ENCODE measurements at places on chromosomes 6 and 20.

- no peak for DNase-seq
Measured at GRCh38 chr6:17853533-17853932, 133.9 kb downstream of the KIF13A start.

DNA sequence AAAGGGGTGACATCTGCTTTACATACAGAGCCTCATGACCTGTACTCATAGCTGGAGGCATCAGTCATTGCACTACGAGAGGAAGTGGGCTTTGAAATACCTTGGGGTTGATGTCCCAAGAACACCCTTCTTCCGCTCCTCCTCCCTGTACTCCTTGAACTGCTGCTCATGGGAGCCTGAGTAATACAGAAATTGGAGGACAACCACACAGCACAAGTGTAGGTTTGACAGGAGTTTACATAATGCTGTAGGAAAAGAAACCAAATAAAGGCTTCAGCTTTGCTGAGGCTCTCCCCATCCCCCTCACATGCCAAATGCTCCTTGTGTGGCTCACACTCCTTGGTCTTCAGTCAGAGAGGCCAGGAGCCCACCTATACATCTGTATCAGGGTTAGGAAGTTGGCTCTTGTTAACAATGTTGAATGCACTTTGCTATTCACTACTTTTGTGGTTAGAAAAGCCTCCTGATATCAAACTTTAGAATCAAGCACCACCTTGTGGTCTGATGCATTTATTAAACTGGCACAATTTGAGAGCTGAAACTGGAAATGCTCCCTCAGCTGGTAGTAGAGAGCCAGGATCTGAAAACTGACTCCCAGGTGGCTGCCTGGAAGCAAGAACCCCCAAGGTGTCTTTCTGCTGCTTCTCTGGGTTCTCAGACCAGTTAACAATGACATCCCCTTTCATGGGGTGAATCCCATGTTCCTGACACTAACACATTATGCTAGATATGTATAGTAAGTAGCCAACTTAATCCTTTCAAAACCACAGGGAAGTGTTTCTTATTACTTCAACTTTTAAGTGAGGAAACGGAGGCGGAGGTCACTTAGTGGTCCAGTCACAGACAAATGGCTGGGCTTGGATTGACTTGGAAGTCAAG is 56.2 kb upstream of the EDN1 start:
- DNase-seq: peak; percentile 86

DNA sequence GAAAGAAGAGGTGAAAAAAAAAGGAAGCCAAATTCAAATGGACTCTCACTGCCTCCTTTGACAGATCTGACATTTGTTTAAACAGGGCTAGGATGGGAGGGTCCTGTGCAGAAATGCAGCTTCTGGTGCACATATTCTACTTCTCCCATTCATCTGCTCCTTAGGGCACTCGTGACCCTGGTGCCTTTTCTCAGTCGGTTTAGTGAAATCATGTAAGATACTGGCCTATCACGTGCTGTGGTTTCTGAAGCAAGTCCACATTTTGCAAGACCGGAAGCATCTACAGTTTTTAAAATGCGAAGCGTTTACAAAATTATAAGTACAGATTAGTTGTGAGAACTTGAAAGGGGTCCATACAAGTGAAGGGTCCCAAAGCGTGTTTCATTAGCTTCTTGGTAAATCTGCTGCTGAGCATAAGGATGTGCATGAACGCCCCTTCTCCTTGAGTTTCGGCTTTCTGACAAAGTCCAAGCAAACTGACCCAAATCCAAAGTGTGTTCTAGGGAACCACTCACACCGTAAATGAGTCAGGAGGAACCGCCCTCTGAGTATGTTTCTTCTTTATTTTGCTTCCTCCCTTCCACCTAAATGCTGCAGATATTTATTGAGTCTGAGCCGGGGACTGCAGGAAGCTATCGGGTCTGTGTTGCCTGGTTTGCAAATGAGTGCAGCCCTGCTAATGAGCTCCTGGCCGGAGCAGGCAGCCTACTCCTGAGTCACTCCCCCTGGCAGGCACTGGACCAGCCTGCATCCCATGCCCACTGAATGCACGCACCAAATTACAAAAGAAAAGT is 323.8 kb upstream of the JARID2 start:
- no peak for DNase-seq

- DNase-seq: no peak
Measured at GRCh38 chr6:170279426-170279825, 11.5 kb downstream of the DLL1 start.

GRCh38 chr6:122609881-122610689 is at the start of gene PKIB:
TSS of gene PKIB (plus strand) at chr6:122610405. CDS start at chr6:122717795, 107,390 bp downstream.
- DNase-seq: peak; percentile 80

DNA sequence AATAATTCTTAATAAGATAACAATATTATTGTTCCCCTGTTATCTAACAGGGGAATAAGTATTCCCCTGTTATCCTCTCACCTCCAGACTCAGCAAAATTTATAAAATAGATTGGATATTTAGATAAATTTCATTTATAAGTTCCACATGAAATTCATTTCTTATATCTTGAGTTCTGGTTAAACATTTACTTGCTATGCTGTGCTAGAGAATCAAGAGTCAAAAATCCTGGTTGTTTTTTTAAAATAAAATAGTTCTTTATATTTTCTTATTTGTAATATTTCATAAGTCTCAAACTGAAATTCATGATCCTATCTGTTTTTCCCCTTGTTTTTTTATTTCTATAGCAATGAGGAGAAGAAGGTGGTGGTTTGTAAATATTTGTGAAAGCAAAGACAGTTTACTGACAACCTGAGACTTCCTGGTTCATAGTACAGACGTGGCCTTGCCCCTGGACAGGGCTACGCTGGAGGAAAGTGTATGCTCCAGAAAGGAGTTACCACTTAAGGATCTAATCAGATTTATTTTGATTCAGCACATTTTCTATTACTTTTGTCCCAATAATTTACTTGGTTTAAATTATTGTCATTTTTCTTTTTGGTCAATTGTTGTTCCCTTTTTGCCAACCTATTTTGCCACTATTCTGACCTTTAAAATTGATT is 37.8 kb upstream of the MARCKS start:
- DNase-seq: no peak

GRCh38 chr6:8905757-8906156 is 470.4 kb upstream of the SLC35B3 start:
- DNase-seq: no peak

DNA sequence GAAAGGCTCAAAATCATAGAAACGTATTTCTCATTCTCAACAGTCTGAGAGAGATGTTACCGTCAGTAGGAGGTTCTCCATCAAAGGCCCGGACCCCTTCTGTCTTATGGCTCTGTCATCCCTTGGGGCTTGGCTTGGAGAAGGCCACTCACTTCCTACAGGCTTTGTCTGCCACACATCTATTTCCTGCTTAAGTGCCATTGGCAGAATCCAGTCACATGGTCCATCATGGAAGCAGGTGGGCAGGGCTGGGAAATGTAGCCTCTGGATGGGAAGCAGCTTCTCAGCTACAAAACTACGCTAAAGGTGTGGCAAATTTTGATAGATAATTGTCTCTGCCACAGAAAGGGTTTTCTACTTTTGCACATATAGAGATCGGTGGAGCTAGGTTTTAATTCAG is 12.6 kb upstream of the ZFP64 start:
- no peak for DNase-seq

DNA sequence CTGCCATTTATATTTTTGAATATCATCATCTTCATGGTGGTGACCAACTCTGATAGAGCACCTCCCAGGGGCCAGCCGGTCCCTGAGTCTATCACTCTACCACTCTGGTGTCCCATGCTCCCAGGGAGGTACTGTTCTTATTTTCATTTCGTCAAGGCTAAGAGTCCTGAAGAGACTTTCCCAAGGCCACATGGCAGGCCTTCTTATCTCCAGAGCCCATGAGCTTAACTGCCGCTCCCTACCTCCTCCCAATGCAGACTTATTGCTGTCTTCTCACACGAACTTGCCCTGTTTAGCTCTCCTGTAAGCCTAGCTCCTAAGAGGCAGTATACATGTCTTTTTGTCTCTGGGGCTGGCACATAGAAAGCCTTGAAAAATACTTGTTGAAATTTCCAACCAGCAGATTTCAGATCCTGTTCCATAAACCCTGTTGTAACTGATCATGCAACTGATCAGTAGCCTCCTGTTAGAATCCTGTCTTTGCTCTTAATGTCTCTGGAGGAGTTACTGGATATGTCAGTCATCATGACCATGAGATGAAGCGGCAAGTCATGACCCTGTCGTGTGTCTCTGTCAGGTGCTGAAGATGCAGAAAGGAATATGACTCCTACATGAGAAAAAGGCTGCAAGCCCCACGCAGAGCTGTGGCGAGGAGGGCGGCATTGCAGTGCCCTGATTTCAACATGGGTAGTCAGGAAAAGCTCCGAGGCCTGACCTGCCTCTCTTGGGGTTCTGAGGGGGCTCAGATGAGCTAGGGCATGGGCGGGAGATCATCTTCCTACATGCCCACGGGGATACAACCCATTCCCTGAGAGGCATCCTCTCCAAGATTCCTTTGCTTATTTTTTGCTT is 60.0 kb downstream of the TTI1 start:
- DNase-seq: no peak

DNA sequence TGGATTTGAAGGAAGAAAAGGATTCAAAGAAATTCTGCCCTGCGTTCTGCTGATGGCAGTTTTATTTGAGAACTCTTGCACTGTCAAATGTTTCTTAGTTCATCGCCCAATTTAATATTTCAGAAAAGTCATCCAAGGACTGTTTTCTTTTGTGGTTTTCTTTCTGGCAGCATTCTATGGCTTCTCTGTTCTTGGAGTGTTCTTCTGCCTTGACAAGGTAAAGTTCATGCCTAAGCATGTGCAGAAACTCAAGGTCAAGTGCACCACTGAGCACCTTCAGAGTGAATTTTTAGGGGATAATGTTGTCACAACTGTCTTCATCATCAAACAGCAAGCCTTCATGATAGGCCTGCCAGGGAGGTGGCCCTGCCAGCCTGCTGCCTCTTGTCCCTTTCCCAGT is 225.6 kb downstream of the PLCB1 start:
- no peak for DNase-seq

GRCh38 chr20:54668271-54669039 is 193.1 kb downstream of the DOK5 start:
- DNase-seq: peak; percentile 6

DNA sequence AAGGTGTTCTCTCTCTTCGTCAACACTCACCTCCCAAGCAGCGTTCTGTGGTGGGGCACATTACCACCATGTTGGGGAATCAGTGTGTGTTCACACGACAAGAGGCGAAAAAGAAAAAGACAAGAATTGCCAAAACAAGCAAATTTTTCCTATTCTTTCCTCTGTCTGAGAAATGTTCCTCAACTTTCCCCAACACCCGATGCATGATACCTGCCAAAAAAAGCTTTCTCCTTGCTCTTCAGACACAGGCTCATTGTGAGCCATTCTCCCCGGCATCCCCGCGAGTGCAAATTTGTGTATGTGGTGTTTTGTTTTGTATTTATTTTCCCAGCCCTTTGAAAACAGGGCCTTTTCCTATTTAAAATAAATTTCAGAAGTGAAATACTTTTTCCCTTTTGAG is 100.9 kb downstream of the JAG1 start:
- DNase-seq: no peak

GRCh38 chr6:116888732-116889360 is 11.8 kb downstream of the RFX6 start:
- DNase-seq: no peak

DNA sequence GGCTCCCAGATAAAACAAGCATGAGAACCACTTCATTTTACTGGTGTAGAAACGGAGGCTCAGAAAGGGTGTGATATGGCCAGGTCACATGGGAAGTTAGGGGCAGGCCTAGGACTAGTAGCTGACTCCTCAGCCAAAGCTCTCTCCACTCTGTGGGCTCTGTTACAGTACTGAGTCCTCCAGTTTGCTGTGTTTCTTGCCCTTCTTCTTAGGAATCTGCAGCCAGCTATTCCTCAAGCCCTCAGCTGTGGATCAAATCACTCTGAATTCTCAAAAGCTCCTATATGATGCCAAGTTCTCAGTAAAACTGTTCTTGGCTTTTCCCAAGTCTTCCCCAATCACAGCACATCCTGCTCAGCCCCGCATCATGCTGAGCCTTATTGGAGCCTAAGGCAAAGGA is 42.5 kb upstream of the ADGRF1 start:
- no peak for DNase-seq

DNA sequence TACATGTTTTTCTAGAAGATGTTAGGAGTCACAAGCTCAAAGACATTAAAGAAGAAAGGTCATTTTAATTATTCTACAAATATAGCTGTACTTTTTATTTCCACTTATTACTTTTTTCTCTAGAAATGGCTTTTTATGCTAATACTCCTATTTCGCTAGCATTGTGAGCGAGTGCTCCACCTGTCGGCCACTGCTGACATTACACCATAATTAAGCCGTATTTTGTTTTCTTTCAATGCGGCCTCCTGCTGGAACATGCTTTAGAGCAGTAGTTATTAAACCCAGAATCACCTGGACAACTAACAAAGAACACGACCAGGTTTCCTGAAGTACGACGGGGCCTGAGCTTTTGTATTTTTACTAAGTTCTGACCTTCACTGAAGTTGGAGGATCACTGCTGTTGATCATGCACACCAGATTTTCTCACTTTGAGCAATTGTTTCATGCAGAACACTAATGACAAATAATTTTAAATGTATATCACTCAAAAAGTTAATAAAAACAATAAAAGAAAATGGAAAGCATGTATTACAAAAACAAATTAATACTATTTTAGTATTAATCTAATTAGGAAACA is 74.1 kb upstream of the PAK5 start:
- DNase-seq: peak; percentile 61

GRCh38 chr6:13648850-13649249 is 33.7 kb downstream of the NOL7 start:
- peak; percentile 6 for DNase-seq

DNA sequence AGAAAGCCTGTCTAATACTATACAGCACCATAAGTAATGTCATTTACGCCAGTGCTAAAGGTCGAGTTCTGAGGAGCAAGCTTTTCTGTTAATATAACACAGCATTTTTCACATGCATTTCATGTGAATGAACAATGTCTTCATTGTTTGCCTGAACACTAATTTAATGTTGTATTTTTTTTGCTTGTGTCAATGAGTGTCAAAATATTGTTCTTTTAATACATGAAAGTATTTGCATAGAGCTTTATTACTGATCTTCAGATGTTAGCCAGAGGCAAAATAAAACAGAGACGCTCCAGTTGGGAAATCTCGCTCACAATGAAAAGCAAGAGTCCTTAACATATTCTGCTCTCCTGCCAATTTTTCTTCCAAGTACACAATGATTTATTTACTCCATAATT is 151.8 kb downstream of the FOXC1 start:
- DNase-seq: peak; percentile 80

GRCh38 chr6:159017757-159018559 is 18.0 kb upstream of the RSPH3 start:
- no peak for DNase-seq

- no peak for DNase-seq
Measured at GRCh38 chr20:56897958-56898349, 268.8 kb downstream of the TFAP2C start.

GRCh38 chr20:56442389-56443365 is 25.8 kb upstream of the RTF2 start:
- DNase-seq: no peak

GRCh38 chr20:50188879-50189680 is 1.6 kb upstream of the CEBPB start:
- no peak for DNase-seq

- peak; percentile 54 for DNase-seq
Measured at GRCh38 chr6:19312241-19312978, 524.8 kb upstream of the ID4 start.

Data from NCI-H1417 (cell line).